ENCODE measurements at places on chromosomes 16 and 17.

GRCh38 chr16:822174-822908 is 21.8 kb upstream of the GNG13 start:
- no peak for DNase-seq

- DNase-seq: no peak
Measured at GRCh38 chr16:68244481-68244902, 681 bp upstream of the PLA2G15 start.

- DNase-seq: no peak
Measured at GRCh38 chr17:36212966-36213365, 2.1 kb downstream of the CCL4L2 start.

GRCh38 chr16:53031323-53031942 is 21.3 kb downstream of the CHD9NB start:
- no peak for DNase-seq

GRCh38 chr16:2532494-2533141 is 1.4 kb upstream of the CEMP1 start:
- peak; percentile 78 for DNase-seq

All from activated CD4-positive, alpha-beta T cell treated with anti-CD3 and anti-CD28 coated beads for 48 hours (primary cell).